ENCODE measurements at places on chromosomes 13 and 19.

GRCh38 chr13:50999641-51000040, 90.0 kb downstream of the RNASEH2B start:
- no peak for DNase-seq

DNA sequence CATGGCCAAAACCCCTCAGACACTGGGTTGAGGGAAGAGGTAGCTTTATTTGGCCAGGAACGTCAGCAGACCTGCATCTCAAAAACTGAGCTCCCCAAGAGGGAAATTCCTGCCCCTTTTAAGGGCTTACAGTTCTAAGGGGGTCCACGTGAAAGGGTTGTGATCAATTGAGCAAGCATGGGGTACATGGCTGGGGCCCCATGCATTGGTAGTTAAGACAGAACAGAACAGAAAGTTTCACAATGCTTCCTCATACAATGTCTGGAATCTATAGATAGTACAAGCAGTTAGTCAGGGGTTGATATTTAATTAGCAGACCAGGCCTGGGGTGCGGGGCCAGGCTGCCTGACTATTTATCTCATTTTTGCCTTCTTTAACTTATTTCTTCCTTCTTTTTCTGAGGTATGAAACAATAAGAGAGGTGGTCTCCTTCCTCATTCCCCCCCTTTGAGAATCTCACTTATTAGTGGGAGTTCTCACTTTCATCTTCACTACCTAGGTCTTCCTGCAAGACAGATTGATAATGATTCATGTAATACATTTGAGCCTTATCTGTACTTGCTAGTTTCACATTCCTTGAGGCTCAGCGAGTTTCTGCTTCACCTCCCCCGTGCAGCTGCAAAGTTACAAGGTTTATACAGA, 84.8 kb downstream of the SLC25A15 start:
- no peak for DNase-seq

DNA sequence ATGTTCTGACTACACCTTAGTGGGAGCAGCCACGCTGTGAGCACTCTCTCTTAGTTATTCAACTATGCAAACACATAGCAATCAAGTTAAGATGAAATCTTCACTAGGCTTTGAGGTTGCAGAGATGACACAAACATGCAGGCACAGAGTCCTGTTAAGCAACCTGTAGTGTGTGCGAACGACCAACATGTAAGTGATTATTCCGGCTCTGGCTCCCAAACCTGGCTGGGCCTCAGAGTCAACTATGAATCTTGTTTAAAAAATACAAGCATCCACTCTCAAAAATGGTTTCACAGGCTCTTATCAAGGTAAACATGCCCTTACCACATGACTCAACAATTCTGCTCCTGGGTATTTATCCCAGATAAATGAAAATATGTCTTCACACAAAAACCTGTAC, 91.4 kb downstream of the IRS2 start:
- no peak for DNase-seq

- no peak for DNase-seq
Measured at GRCh38 chr13:36550177-36550576, 117.9 kb downstream of the CCNA1 start.

GRCh38 chr19:13068085-13068846, 34.4 kb downstream of the LYL1 start:
- no peak for DNase-seq

GRCh38 chr13:111511219-111511732, 190.8 kb downstream of the TEX29 start:
- DNase-seq, result no peak
